Hypothalamus (tissue), 51 donors: ENCODE measurements at places on chromosomes 6 and 20.

GRCh38 chr20:34311118-34312023 is 8.2 kb upstream of the AHCY start:
- no peak for DNase-seq

DNA sequence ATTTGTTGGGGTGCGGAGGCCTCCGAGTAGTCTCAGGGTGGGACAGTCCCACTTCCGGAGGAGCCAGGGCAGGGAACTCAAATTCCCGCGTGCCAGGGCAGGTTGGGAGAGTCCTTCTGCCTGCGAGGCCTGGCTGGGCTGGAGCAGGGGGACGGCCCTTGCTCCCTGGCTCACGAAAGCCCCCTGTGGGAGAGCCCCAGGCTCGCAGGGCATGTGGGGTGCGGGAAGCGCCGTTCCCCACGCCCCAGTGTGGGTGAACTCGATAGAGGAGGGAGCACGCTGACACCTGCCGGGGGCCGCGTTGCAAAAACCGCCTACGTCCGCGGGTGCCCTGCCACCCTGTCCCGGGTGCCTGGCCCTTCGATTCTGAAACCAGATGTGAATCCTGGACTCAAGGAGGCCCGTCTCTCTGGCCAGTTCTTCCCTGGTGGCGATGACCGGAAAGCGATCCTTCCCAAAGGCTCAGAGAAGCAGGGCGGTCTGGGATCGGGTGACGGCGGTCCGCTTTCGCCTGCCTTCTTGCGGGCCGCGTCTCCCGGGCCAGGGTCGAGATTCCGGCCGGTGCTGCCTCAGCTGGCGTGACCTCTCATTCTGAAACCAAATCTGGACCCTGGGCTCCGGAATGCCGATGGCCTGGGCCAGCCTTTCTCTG is 1846.5 kb upstream of the DEFB115 start:
- no peak for DNase-seq

DNA sequence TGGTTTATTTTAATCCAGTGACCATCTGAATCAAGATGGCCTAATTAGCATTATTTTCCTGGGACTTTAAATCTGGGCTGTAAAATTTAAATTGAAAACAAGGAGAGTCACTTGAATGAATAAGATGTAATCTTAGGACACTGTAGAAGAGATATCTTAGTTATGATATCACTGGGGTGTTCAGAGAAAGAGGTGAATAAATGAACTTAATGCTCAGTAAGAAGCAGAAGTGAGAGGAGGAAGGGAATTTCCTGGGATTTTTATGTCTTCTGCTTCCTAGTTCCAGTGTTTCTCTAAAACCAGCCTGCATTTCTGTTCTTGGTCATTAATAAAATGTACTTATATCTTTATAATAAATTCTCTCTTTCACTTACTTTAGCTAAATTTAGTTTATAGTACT is 136.8 kb upstream of the PTPRK start:
- no peak for DNase-seq

DNA sequence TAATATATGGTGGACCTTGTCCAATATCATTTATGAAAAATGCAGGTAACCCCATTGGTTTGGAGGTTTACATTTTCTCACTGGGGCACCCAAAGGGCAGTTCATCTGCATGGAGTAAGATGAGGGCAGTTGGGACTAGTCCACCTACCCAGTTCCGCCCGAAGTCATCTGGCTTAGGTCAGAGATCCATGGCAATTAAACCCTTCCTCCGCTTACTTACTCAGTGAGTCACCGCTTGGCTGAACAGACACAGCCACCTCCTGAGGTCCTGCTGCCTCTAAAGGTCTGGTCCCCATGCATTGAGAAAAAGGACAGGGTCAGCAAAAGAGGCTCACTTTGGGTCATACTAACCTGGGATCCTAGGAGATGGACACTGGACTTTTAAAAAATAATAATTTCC is 102.9 kb upstream of the PRL start:
- no peak for DNase-seq

DNA sequence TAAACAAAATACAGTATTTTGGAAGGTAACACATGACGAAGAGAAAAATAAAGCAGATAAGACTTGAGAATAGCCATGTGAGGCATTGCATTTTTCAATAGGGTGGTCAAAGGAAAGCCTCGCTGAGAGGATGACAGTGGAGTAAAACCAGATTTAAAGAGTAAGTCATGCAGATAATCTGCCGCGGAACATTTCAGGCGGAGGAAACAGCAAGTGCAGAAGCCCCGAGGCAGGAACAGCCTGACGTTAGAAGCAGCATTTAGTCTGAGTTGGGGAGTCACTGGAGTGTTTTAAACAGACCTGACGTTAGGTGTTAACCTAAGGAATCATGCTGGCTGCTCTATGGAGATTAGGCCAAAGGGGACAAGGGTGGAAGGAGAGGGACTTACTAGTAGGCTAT is 65.0 kb upstream of the VSTM2L start:
- no peak for DNase-seq

DNA sequence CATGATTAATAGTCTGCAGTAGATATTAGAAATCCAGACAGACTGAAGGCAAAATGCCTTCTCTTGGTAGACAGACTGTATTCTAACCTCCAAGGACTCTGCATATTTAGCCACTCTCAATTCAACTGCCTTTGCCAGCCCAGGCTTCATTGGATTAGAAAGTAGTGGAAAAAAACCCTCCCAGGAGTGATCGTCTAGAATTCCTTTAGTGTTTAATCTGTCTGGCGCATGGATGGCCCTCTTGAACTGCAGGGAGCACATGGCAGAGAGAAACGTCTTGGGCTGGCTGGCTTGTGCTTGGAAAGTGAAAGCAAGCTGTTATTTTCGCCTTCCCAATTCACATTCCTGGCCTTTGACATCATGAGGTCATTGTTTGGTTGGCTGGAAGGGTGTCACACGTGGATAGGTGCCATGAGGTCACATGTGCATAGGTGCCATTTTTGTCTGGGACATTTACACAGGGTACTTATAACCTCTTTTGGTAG is 30.9 kb upstream of the NEDD9 start:
- DNase-seq = no peak
